ENCODE measurements at places on chromosomes 13 and 19.

DNA sequence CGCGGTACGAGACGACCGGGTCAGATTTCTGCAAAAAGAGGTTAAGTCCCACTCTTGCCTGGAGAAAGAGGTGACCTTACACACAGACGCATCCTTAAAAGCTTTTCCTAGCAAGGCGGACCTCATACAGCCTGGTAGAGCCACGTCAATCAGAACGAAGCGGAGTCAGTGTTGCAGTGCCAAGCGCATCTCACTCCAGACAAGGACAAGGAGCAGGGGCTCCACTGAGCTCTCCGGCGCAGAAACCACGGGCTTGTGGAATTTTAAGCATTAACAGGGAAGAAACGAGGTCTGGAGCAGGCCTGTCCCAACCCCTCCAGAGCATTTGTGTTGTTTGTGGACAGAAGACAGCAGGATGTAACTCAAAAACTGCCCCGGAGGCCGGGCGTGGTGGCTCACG is 7.1 kb downstream of the EEF2 start:
- DNase-seq = no peak

- no peak for DNase-seq
These were observed 32.3 kb downstream of the BRCA2 start for GRCh38 chr13:32347651-32348050.

- no peak for DNase-seq
These were observed 173.8 kb upstream of the SOX1 start for GRCh38 chr13:111893071-111893606.

DNA sequence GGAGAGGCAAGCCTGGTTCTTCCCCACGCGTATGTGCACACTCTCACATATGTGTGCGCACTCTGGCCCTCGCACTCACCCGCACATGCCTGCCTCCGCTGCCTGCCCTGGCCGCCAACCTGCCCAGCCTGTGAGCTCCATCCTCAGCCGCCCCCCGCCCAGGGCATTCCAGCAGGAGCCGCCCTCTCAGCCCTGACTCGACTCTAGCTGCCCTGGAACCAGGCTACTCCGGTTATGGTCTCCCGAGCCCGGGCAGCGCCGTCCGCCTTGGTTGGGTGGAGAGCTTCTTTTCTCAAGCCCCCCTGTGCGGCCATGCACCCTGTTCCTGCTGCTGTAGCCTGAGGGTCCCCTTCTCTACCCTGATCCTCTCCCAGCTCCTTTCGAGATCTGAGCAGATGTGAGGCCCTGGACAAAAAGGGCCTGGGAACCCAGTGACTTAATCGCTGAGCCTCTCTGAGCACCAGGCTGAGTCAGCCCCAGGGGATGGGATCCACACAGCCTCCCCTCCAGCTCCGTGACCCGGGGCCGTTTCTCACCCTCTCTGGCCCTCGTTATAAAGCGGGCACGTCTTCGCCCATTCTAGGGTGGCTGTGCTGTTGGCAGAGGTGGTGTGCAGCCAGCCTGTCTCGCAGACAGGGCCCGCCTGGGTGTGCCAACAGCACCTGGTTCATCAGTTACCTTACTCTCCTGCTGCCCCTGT is 191.5 kb downstream of the TEX29 start:
- no peak for DNase-seq

DNA sequence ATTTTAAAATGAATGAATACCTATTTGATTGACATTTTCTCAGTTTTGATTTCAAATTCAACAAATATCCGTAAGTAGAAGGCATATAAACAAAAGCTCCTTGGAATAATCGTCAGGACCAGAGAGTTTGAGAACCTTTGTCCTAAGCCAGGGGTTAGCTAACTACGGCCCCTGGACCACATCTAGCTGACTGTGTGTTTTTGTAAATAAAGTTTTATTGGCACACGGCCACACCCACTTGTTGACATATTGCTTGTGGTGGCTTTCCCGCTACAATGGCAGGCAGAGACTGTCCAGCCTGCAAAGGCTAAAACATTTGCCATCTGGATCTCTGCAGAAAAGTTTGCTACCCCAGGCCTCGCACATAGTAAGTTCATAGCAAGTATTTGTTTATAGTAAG is 83.4 kb downstream of the GNG7 start:
- no peak for DNase-seq

DNA sequence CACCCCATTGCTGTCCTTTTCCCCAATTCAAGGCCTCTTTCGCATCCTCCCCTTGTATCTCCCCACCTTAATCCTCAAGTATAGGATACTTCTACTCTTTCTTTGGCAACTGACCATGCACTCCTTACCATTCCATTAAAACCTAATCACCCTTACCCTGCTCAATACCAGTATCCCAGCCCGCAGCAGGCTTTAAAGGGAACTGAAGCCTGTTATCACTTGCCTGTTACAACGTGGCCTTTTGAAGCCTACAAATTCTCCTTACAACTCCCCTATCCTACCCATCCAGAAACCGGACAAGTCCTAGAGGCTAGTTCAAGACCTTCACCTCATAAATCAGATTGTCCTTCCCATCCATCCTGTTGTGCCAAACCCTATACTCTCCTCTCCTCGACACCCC is 16.2 kb upstream of the OR10H1 start:
- DNase-seq = no peak

DNA sequence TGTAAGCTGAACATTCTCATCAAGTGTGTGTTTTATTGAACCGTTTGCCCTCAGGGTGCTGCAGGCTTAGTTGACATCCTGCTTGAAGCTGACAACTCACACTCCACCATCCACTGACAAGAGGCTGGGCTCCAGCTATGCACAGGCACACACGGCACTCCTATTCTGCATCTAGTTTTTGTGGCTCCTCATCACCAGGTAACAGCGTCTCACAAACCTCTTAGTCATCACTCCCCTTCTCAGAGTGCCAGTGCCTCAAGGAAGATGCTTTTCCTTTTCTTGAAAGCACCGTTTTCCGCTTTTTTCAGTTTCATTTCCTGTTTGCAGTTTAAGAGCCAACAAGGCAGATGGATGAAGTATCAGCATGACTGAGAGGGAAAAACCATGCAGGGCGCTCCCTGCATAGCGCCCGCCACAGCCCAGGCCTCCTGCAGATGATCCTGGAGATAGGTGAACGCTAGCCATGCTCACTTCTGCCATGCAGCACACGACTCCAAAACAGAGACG is 491.2 kb downstream of the COG6 start:
- DNase-seq = no peak

- peak; percentile 87 for DNase-seq
These were observed 1.4 kb downstream of the EFNB2 start for GRCh38 chr13:106533943-106534638.

GRCh38 chr19:924553-925086 is 1.2 kb upstream of the ARID3A start:
- DNase-seq = no peak

- no peak for DNase-seq
These were observed 2.1 kb downstream of the RNF126 start for GRCh38 chr19:660793-661426.

DNA sequence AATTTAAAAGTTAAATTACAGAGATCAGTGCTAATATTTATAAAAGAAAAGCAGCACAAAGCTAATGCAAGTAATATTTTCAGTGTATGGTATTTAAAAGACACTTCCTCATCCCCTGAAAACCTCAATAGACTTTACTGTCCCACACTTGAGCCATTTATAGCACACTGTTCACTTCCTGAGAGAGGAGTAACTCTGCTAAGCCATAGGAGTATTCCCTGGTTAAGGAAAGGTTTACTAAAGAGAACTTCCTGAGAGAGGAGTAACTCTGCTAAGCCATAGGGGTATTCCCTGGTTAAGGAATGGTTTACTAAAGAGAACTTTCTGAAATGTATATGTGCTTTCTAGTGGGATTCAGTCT is 159.4 kb downstream of the NHLRC3 start:
- no peak for DNase-seq

DNA sequence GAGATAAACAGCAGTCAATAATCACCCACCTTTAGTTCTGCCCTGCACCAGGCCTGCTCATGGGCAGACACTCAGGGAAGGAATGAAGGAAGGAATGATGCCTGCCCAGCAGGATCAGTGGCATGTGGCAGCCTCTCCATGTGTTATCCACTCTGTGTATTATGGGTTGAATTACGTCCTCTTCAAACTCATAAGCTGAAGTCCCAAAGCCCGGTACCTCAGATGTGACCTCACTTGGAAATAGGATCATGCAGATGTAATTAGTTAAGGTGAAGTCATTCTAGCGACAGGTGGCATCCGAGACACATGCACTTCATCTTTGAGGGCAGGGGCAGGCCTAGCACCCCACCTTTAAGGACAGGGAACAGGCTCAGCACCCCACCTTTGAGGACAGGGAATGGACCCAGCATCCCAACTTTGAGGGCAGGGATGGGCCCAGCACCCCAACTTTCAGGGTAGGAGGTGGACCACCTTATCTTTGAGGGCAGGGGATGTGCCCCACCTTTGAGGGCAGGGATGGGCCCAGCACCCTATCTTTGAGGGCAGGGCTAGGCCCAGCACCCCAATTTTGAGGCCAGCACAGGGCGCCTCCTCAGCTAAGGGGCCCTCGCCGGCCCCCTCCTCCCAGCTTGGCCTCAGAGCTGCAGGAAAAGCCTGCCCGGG is 127.6 kb downstream of the URI1 start:
- DNase-seq = no peak

DNA sequence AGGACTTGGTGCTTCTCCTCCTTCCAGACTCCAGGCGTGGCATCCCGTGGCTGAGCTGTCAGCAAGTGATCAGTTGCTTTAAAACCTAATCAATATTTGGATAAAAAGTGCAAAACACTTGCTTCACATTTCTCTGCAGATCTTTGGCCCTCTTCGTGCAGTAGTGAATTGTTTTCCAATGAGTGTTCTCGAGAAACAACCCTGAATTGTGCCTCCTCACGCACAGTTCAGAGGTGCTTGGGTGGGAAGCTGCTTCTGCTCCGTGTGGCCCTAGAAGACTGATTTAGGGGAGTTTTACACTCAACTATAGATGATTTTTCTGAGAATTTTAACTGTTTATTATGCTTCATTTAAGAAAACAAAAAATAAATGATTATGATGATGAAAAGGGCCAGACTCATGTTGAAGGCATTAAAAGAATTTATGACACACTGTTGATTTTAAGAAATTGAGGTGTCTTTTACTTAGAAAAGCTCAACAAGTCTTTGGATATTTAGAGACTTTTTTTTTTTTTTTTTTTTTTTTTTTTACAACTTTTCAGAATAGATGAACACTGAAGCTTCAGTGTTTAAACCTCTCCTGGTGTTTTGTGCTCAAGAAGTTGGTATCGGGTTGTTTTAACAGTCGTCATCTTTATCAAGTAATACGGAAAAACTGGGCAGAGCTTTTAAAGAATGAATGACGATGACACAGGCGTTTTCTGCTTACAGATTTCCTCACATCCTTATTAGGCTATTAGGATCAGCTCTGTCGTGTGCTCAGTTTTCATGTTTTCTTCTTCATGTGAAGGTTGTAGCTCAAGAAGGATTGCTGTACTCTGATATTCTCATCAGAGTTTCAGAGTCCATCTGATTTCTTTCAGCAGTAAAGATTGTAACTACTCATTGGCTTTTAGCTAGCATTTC is 39.5 kb upstream of the TEX29 start:
- DNase-seq = peak; percentile 83

- no peak for DNase-seq
These were observed 2.4 kb downstream of the HSPH1 start for GRCh38 chr13:31159306-31159705.

- DNase-seq = no peak
These were observed 21.4 kb upstream of the TMEM160 start for GRCh38 chr19:47069795-47070194.

DNA sequence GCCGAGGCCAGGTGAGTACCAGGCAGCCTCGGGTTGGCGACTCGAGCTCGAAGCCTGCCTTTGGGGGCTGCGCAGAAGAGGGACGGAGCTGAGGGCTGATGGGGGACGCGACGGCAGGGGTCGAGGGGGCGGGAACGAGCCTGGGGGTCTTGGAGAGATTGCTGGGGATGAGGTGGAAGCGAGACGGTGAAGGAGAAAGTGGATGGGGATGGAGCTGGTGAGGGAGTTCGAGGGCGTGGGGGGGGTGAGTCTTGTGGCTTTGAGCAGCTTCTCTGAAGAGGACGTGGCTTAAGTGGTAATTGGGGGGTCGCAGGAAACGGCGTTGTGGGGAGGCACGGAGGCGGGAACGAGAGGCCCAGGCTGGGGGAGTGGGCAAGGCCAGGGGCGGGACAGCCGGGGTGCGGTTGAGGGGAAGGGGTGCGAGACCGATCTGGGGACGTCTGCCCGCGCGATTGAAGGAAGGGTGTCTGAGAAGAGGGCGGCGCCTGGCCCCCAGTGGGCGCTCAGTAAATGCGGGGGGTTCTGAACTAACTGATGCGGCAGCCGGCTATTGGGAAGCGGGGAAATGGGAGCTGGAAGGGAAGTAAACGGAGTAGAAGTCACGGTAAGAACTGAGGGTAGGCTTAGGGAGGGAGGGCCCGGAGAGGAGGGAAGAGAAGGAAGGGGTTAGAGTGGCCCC is 426 bp downstream of the MYO9B start:
- peak; percentile 33 for DNase-seq

DNA sequence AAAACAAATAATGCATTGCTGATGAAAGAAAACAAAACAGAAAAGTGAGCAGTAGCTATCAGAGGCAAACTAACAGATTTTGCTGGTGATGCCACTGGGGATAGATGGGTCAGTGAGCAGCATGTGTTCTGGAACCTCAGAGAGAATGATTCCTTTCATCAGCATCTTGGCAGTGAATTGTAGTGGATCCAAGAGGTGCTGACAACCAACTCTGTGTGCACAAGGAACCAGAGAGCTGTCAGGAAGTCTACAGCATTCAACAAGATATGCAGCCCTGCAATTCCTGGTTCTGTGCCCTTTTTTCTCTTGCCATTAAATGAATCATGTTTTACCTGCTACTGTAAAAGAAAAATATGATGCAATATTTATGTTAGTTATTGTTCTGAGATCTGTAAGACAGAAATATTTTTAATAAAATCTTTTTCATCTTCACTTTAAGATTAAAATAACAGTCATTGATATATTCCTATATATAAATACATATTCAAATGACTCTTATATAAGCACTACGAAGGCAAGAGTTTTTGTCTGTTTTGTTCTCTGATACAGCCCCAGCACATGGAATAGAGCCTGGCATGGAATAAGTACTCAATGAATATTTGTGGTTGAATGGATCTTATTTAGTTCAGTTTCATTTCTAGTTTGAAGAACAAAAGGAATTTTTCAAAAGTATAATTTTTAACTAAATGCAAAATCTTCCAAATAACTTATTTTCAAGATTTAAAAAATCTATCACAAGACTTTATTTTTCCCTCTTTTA is 80.8 kb downstream of the FREM2 start:
- DNase-seq = no peak

DNA sequence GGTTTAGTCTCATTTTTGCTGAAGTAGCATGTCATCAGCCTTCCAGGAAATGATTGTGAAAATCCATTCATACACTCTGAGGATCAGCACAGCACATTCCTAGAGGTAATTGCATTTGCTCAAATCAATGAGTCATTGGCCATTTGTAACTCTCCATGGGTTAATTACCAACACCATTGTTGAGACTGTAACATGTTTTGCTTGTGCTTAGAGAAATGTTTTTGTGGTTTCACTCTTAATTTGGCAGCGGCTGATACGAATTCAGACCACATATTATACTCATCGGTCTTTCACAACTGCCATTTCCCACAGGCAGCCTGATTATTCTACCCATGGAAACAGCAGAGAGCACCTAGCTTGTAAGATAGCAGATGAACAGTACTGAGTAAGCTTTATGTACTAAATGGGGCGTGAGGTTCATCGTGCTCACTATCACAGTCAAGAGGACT is 110.3 kb downstream of the NHLRC3 start:
- DNase-seq = peak; percentile 70

GRCh38 chr13:39740761-39741160 is 85.3 kb downstream of the COG6 start:
- no peak for DNase-seq

- DNase-seq = peak; percentile 59
These were observed 2.0 kb downstream of the FBL start for GRCh38 chr19:39843919-39844793.

- DNase-seq = peak; percentile 34
These were observed 716 bp downstream of the ZNF573 start for GRCh38 chr19:37778613-37779126.
